ENCODE measurements at places on chromosomes 3 and 15.
A peak's percentile ranks its signal among the peaks of the same experiment; 100 is the strongest.

- no peak for DNase-seq
Observed at GRCh38 chr3:81871358-81872155, 110.1 kb upstream of the GBE1 start.

- no peak for DNase-seq
Observed at GRCh38 chr15:41919954-41920538, 26.2 kb upstream of the SPTBN5 start.

DNA sequence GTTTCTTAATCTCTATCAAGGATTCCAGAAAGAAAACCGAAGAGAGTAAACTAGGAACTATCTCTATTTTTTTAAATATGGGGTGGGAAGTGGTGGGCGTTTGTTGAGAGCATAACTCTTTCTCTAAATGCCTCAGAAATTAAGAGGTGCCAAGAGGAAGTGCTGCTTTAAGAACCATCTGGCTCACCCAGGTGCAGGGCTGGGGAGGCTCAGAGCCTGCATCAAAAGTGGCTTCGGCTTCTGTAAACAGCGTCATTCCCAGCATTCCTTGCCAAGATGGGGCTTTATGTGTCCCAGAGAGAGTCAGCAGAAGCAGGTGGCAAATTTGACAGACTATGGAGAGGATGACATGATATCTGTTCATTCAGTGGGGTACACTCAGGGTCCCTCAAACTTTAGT, 123.3 kb upstream of the BFSP2 start:
- peak; percentile 13 for DNase-seq

DNA sequence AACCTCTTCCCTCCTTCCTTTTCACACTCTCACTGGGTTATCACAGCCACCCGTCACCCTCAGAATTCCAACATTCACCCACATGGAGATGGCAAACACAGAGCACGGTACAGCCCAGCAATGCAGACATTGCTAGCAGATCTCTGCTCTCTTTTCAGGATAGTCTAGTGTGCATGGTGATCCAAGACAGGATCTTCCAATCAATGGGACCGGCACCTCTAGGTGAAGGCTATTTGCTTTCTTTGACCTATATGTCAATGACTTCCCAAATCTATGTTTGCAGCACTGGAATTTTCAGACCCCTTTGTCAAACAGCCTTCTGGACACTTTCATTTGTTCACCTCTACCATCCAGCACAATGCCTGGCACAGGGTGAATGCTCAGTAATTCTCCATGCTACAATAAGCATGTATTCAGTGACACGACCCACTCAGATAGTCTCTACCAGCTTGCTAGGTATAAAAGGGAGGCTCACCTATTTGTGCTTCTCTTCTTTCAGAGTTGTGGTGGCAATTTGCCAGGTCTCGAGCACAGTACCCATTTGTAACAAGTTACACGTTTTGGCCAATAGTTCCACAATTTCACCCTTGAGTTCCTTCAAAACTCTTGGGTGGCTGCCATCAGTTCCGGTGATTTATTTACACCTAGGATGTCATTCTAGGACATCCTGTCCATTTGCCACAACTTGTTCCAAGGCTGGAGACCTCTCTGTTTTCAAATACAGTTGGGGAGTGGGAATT, 279.1 kb upstream of the ICE2 start:
- DNase-seq: peak; percentile 39

GRCh38 chr15:71743861-71744382, 66.4 kb upstream of the NR2E3 start:
- DNase-seq: peak; percentile 58

DNA sequence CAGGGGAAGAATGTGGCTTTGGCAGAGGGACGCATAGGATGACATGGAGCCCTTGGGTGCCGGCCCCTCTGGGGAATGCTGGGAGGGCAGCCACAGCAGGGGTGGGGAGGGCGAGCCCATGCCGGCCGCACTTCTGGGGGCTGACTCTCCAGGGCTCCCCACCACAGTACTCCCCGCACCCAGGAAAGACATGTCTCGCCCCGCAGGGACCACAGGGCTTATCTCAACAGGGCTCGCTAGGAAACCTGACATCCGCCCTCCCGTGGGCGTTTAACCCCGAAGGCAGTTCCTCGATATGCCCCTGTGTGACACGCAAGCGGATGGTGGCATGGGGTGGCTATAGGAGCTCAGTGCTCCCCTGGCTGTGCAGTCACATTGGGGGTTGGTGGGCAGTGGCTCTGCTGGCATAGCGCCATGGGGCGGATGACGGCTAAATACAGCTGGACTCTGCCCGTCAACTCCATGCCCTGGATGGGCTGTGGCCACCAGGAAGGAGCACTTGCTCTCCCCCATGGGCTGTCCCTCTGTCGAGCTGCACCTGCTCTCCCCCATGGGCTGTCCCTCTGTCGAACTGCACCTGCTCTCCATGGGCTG, 141.4 kb downstream of the ADAMTS17 start:
- DNase-seq: no peak

DNA sequence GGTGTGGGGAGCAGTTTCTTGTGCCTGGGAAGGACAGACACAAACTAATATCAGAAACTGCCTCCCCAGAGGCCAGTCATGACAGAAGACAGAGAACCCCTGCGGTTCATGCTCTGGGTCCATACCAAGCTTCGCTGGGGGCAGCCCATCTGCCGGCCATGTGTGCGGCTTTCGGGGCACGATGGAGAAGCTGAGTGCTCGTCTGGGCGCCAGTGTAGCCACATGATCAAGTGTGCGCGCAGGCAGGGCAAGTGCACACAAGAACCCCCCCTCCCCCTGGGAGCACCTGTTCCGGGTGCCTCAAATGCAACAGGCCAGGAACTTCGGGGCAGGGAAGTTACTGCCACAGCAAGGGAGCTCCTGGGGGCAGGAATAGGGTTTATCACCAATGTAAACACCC, 1.8 kb downstream of the ADAMTS17 start:
- no peak for DNase-seq

DNA sequence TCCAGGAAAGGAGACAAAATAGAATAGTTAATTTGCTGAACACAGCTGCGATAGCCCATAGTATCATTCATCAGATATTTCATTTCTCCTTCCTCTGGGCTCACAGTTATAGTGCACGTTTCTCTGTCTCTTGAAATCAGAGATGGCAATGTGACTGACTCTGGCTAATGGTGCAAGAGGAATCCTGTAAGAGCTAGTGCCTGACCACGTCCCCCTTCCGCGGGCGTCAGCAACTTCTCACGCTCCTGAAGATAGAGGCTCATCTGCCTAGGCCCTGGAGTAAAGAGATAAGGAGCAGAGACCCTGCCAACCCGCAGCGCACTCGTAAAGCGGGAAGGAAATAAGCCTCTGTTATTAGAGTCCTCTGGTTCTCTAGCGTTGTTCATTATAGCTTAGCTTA, 391.8 kb downstream of the VPS13C start:
- no peak for DNase-seq

- DNase-seq: no peak
Observed at GRCh38 chr3:191695131-191695814, 234.3 kb downstream of the PYDC2 start.

DNA sequence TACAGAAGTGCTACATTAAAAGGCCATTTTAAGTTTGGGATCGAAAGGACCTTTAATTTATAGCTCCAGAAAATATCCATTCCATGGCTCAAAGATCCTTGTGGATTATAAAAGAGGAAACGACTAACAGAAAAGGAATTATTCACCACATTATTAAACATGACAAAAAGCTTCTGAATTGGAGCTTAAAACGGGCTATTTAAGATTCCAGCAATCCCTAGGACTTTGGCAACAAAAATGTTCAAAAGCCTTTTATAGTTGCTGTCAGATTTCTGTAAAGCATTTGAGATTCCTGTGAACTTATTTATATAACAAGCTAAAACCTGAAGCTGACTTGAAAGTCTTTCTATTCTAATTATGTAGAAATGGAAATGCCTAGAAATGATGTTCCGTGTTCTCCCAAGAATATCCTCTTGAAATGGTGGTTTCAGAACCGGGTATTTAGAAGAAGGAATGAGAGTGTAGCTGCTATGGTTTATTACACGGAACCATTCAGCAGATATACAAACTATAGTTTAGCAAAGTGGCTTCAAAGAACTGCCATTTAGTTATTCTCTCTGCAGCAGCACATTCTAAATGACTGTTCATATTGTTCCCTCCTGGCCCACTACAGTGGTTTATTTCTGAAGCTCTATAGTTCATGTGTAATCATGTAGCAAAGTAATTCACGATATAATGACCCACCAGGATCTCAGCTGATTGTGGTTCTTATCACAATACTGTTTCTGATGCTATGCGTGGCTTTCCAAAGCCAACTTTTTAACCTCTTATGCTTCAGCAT, 961.7 kb downstream of the FHIT start:
- no peak for DNase-seq

- no peak for DNase-seq
Observed at GRCh38 chr3:112606098-112606497, 34.8 kb downstream of the CCDC80 start.

GRCh38 chr3:155010416-155010815, 69.7 kb upstream of the MME start:
- DNase-seq: peak; percentile 79

- peak; percentile 48 for DNase-seq
Observed at GRCh38 chr3:77420336-77420735, 380.4 kb downstream of the ROBO2 start.

- DNase-seq: no peak
Observed at GRCh38 chr15:70166506-70167087, 68.9 kb upstream of the TLE3 start.

GRCh38 chr3:37944391-37944842, 46.2 kb upstream of the VILL start:
- peak; percentile 59 for DNase-seq

GRCh38 chr15:39016706-39017105, 452.1 kb upstream of the RASGRP1 start:
- no peak for DNase-seq

- DNase-seq: no peak
Observed at GRCh38 chr15:75697523-75697922, 15.1 kb downstream of the CSPG4 start.

DNA sequence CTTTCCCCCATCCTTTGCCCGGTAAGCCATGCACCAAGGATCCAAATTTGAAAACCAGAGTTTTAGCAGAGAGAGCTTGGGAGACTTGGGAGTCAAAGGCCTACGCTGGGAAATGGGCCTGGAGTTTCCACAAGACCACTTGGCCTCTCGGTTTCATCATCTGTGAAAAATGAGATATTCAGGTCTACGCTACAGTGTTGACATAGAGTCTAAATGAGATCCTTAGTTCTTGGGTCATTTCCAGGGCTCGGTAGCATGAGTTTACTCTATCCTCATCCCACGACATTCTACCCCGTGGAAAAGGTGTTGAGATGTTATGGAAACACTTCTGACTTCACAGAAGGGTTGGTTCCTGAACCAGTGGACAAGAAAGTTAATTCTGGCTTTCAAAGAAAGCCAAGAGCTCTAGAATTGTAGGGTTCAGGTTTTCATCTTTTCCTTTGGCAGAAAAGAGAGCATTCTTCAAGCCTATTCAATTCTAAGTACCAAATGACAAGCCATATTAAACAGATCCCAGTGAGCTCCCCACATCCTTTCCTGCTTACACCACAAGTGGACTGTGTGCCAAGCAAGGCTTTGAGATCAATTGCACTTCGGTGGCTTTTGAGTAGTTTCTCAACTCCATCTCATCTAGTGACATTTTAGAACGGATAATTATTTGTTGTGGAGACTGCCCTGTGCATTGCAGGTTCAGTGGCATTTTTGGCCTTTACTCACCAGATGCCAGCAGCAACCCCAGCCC, 219.7 kb downstream of the SLCO3A1 start:
- no peak for DNase-seq

DNA sequence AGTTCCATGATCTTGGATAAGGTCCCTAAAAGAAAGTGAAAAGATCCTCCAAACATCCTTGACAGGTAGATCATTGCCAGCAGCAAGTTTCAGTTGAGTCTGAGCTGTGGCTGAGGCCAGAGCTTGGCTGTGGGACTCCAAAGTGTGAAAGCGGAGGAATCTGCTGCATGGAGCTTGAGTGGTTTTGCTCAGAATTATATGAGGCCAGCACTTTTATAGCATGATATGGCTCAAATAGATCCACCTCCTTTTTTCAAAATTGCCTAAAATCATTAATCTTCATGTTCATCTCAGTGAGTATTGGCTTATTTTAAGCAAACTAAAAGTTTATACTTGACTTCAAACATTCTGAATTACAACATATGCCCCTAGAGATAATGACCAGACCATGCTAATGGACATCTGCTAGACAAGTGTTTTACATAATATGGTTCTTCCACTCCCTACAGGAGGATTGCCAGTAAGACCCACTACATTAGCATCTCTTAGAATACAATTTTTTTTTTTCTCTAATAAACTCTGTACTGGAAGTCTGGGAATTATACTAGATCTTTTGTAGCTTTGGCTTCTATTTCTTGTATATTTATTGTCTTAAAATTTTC, 368.1 kb downstream of the ZPLD1 start:
- DNase-seq: no peak

DNA sequence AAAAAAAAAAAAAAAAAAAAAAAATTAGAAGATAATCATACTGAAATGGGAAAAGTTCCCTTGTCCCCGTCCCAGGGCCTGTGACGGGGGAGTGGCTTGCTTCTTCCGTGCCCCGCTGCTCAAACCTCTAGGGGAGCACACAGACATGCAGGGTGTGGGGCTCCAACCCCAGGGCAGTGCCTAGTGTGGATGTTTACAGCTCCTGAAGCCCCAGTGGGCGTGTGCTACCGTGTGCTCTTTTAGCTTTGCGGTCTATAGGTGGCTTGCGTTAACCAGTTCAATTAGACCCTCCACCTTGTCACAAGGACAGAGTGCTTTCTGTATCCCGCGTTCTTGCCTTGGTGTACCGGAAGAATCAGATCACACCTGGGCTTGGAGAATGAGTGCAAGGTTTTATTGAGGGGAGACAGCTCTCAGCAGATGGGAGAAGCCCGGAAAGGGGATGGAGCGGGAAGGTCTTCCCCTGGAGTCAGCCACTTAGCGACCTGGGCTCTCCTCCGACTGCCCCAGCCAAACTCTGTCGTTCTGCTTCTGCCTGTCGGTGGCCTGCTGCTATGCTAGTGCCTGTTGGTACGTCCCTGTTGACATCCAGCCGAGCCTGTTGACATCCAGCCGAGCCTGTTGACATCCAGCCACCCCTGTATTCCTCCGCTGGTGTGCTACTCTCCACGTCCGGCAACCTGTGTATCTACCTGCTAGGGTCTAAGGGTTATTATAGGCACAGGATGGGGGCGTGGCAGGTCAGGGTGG, 569.8 kb downstream of the VGLL3 start:
- no peak for DNase-seq

GRCh38 chr15:42344763-42345162, 14.5 kb upstream of the CAPN3 start:
- DNase-seq: no peak

DNA sequence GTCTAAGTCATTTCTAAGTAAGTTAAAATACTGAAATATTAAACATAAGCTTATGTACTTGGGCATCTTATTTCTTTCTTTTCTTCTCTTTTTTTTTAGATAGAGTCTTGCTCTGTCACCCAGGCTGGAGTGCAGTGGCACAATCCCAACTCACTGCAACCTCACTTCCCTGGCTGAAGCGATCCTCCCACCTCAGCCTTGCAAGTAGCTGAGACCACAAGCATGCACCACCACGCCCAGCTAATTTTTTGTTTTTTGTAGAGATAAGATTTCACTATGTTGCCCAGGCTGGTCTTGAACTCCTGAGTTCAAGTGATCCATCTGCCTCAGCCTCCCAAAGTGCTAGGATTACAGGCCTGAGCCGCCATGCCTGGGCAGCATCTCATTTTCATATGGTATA, 16.0 kb upstream of the ZNF710 start:
- DNase-seq: no peak

All from cerebellar cortex (tissue), 1 donor.